PC-9 (cell line): ENCODE measurements at places on chromosomes 1 and 21. TPM values are rescaled to one million over a fixed set of nuclear protein-coding genes. Genes with fewer than 3 reads are reported as not detected.

GRCh38 chr1:165313903-165314302, 42.6 kb downstream of the LMX1A start:
- no peak for DNase-seq

DNA sequence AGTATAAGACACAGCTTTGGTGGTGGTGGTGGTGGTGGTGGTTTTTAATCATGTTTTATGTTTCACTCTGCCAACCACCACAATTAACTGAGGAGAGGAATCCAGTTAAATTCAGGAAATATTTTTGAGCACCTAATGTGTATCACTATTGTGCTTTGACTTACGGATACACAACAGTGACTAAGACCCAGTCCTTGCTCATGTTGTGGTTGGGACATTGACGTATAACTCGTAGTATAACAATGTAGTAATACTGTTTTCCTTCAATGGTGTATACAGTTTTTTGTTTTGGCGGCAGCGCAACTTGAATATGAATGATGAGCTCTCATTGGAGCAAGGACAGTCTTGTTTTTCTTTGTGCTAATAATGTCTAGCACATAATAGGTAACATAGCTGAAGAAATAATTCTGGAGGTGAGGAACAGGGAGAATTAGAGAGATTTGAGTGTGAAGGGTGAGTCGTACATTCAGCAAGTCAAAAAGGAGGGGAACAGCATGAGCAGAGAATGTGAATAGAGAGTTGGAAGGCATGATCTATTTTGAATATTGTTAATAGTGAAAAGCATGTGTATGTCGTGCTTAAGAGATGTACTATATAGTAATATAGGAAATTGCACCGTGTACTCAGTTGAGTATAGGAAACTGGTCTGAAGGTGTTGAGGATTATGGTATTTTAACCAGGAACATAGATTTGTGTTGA, 5.5 kb downstream of the CACYBP start:
- no peak for DNase-seq

DNA sequence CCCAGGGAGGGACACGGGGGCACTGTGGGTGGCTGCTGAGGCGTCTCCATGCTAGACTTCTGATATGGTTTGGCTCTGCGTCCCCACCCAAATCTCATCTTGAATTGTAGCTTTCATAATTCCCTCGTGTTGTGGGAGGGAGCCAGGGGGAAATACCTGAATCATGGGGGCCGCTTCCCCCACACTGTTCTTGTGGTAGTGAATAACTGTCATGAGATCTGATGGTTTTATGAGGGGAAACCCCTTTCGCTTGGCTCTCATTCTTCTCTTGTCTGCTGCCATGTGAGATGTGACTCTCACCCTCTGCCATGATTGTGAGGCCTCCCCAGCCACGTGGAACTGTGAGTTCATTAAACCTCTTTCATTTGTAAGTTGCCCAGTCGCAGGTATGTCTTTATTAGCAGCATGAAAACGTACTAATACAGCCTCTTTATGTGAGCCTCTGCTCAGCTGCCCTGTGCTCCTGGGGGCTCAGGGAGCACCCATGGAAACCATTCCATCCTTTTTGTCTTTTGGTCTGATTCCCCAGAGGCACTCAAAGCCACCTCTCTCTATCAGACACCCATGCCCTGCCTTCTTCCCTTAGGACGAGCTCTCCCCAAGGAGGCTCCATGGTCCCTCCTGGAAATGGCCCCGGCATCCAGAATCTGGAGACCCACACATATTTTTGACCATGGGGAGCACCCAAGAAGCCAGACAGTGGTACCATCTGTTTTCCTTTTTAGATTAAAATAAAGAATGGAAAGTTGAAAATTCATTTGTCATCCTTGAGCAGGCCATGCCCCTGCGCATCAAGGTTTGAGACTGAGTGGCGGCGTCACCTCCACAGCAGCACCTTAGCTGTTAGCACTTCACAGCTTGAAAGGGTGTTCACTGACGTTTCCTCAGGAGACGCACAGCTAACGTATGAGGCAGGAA, 65.9 kb upstream of the FAM20B start:
- no peak for DNase-seq

- no peak for DNase-seq
Measured at GRCh38 chr1:85692730-85693314, 15.4 kb downstream of the ZNHIT6 start.

- no peak for DNase-seq
Measured at GRCh38 chr1:157472056-157472701, 80.1 kb downstream of the FCRL5 start.

GRCh38 chr1:228941666-228942065, 206.4 kb downstream of the RHOU start:
- DNase-seq: no peak

GRCh38 chr1:8396083-8396785, 78.3 kb downstream of the SLC45A1 start:
- no peak for DNase-seq

DNA sequence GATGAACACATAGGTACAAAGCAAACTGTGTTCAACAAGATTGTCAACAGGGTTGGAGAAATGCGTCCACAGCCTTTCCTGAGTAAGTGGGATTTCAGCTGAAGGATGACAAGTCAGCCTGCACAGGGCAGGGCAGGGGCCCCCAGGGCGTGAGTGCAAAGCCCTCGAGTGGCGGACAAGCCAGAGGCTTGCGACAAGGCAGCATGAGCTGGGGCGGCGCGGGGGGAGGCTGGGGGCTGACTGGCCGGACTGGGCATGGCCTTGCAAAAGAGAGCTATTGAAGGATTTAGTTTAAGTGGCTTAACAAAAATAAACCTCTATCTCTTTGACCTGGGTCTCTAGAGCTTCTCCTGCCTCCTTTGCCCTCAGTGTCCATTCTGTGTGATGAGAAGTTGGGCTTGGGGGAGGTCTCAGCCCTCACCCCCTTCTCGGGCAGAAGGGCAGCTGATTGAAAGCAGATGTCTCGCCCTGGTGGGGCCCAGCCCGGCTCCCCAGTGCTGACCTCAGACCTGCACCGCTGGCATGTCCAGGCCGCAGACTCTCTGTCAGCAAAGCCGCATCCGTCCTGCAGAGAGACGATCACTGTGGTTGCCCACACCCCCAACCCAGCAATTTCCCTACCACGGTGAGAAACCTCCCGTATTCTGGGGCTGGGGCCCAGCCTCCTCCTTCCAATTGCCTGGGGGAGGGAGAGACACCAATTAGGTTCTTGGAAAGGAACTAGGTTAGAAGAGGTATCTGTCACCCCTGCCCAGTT, 24.3 kb upstream of the EPS8L3 start:
- DNase-seq: no peak

GRCh38 chr1:202656951-202657646, 53.2 kb downstream of the SYT2 start:
- peak; percentile 22 for DNase-seq

DNA sequence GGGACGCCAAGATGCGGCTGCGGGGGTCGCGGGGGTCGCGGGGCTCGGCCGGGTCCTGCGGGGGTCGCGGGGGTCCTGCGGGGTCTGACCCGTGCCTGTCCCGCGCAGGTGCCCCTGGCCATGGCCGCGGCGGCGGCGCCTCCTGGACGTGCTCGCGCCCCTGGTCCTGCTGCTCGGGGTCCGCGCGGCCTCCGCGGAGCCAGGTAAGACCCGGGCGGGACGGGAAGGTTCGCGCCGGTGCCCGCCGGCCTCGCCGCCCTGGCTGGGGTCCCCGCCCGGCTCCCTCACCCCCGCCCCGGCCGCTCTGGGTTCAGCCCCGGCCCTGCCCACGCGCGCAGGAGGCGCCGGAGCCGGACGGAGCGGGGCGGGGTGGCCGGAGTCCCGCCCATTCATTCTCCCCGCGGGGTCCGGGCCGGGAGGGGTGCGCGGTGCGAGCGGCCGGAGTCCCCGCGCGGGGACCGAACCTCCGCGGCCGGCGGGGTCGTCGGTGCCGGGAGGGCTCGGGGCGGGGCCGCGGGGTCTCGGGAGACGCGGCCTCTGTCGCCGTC, 380 bp downstream of the COL18A1 start:
- no peak for DNase-seq

GRCh38 chr1:183544598-183545297, 45.5 kb downstream of the NCF2 start:
- DNase-seq: no peak

- no peak for DNase-seq
Measured at GRCh38 chr1:66731170-66731865, 20.9 kb upstream of the DYNLT5 start.

DNA sequence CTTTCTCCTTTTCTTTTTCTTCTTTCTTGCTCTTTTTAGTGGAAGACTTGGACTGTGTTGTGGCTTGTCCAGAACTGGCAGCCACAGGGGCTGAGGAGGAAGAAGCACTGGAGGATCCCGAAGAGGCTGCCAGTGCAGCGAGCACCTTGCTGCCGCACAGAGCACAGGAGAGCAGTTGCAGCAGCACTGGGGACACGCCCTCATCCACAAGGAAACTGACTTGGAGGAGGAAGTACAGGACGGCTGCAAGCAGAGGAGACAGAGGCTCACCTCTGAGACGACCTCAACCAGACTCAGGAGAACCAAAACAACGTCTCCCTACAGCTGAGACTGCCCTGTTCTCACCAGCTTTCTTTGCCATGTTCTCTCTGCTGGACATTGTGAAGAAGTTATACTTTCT, 88.9 kb downstream of the UBR4 start:
- peak; percentile 30 for DNase-seq

- DNase-seq: peak; percentile 52
Measured at GRCh38 chr1:55071477-55071876, 32.1 kb downstream of the PCSK9 start.

RNF186 gene
- not detected in 2 replicates for total RNA-seq

OR2T12 gene
- total RNA-seq: not detected in 2 replicates

CHD1L gene
- total RNA-seq: 31.7 and 31.8 TPM in 2 replicates

DCST1 gene
- 0.22 and 0.43 TPM in 2 replicates for total RNA-seq
